ENCODE measurements at places on chromosomes 6 and 20.

- no peak overlapping the region for H3K27ac ChIP-seq
- no peaks in the 10 kb centered on the region for H3K27me3 ChIP-seq
- H3K4me3 ChIP-seq, result no peak overlapping the region
- peaks cover 23% of the 10 kb centered on the region for H3K36me3 ChIP-seq
- no peaks in the 10 kb centered on the region for H3K4me1 ChIP-seq
Observed at GRCh38 chr6:158584236-158584651, 24.4 kb downstream of the TMEM181 start.

- H3K36me3 ChIP-seq, result no peaks in the 10 kb centered on the region
- H3K4me3 ChIP-seq, result no peak overlapping the region
- DNase-seq, result no peak
- H3K27me3 ChIP-seq, result no peaks in the 10 kb centered on the region
- H3K27ac ChIP-seq, result no peak overlapping the region
Observed at GRCh38 chr6:55023230-55023629, 151.1 kb upstream of the HCRTR2 start.

GRCh38 chr6:144335914-144336313 lies 50.8 kb downstream of the UTRN start:
- DNase-seq, result no peak
- no peak overlapping the region for H3K27ac ChIP-seq
- no peaks in the 10 kb centered on the region for H3K27me3 ChIP-seq
- no peak overlapping the region for H3K4me3 ChIP-seq
- H3K36me3 ChIP-seq, result no peaks in the 10 kb centered on the region

DNA sequence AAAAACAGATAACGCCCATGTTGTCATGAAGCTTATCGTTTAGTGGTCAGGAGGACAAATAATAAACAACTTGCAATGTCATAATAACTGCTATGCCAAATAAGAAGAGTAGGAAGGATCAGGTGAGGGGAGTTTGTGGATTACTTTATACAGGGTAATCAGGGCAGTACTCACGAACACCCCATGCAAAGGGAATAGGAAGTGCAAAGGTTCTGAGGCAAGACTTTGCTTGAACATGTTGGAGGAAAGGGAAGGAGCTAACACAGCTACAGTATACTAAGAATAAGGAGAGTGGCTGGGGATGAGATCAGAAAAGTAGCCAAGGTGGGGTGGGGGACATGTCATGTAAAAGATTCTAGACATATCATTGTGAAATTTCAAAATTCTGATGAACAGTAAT lies 292.0 kb upstream of the RUNX2 start:
- H3K4me3 ChIP-seq, result no peak overlapping the region
- no peak overlapping the region for H3K27ac ChIP-seq
- no peaks in the 10 kb centered on the region for H3K4me1 ChIP-seq
- H3K36me3 ChIP-seq, result no peaks in the 10 kb centered on the region
- H3K27me3 ChIP-seq, result no peaks in the 10 kb centered on the region

- no peak for DNase-seq
- no peak overlapping the region for H3K27ac ChIP-seq
Observed at GRCh38 chr6:128738112-128738511, 144.8 kb upstream of the LAMA2 start.

GRCh38 chr6:135233686-135234491 lies 52.8 kb downstream of the MYB start:
- no peak overlapping the region for H3K27ac ChIP-seq
- no peak for DNase-seq
- no peak overlapping the region for H3K4me3 ChIP-seq
- no peaks in the 10 kb centered on the region for H3K36me3 ChIP-seq

- no peaks in the 10 kb centered on the region for H3K4me1 ChIP-seq
- no peak for DNase-seq
- no peaks in the 10 kb centered on the region for H3K36me3 ChIP-seq
- H3K27me3 ChIP-seq, result no peaks in the 10 kb centered on the region
- no peak overlapping the region for H3K4me3 ChIP-seq
- no peak overlapping the region for H3K27ac ChIP-seq
Observed at GRCh38 chr20:23629542-23630391, 8.0 kb downstream of the CST3 start.

DNA sequence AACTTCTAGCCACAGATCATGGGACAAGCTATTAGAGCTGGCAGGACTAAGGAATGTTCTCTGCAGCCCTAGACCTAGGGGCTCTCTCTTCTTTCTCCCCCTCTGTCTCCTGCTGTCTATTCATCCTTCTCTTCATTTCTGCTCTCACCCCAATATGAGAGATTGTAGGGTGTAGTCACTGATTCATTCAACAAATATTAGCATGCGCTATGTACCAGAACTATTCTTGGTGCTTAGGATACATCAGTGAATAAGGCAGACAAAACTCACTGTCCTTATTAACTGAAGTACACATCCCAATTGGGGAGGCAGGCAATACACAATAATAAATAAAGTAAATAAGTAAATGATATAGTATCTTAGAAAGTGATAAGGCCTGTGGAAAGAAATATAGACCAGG lies 14.7 kb upstream of the SIRPB2 start:
- H3K27me3 ChIP-seq, result peaks cover 44% of the 10 kb centered on the region
- H3K4me3 ChIP-seq, result no peak overlapping the region

GRCh38 chr20:23155141-23155590 lies 69.0 kb upstream of the CD93 start:
- H3K27me3 ChIP-seq, result no peaks in the 10 kb centered on the region
- no peak overlapping the region for H3K4me3 ChIP-seq
- no peaks in the 10 kb centered on the region for H3K4me1 ChIP-seq
- DNase-seq, result no peak
- H3K27ac ChIP-seq, result no peak overlapping the region

- no peak overlapping the region for H3K27ac ChIP-seq
- no peaks in the 10 kb centered on the region for H3K27me3 ChIP-seq
- DNase-seq, result no peak
- no peaks in the 10 kb centered on the region for H3K36me3 ChIP-seq
- H3K4me1 ChIP-seq, result no peaks in the 10 kb centered on the region
Observed at GRCh38 chr6:109343518-109343917, 38.7 kb downstream of the CD164 start.

GRCh38 chr6:56933650-56934049 lies 21.3 kb upstream of the BEND6 start:
- no peak overlapping the region for H3K4me3 ChIP-seq
- no peak for DNase-seq
- peaks cover 11% of the 10 kb centered on the region for H3K4me1 ChIP-seq
- no peaks in the 10 kb centered on the region for H3K36me3 ChIP-seq
- no peak overlapping the region for H3K27ac ChIP-seq

- no peak overlapping the region for H3K27ac ChIP-seq
- H3K27me3 ChIP-seq, result no peaks in the 10 kb centered on the region
- 0 out of 2 replicates have a peak, but pooled peaks cover 3% of the 10 kb centered on the region for H3K4me1 ChIP-seq
- no peak overlapping the region for H3K4me3 ChIP-seq
Observed at GRCh38 chr6:125054331-125054730, 92.1 kb downstream of the RNF217 start.

GRCh38 chr6:25874822-25875562 lies 949 bp upstream of the SLC17A3 start:
- H3K4me1 ChIP-seq, result no peaks in the 10 kb centered on the region
- no peak for DNase-seq
- no peak overlapping the region for H3K27ac ChIP-seq
- H3K36me3 ChIP-seq, result no peaks in the 10 kb centered on the region

GRCh38 chr6:92723390-92723931 lies 695.9 kb downstream of the EPHA7 start:
- H3K4me3 ChIP-seq, result no peak overlapping the region
- H3K27me3 ChIP-seq, result no peaks in the 10 kb centered on the region
- H3K36me3 ChIP-seq, result no peaks in the 10 kb centered on the region
- no peak for DNase-seq
- no peaks in the 10 kb centered on the region for H3K4me1 ChIP-seq

DNA sequence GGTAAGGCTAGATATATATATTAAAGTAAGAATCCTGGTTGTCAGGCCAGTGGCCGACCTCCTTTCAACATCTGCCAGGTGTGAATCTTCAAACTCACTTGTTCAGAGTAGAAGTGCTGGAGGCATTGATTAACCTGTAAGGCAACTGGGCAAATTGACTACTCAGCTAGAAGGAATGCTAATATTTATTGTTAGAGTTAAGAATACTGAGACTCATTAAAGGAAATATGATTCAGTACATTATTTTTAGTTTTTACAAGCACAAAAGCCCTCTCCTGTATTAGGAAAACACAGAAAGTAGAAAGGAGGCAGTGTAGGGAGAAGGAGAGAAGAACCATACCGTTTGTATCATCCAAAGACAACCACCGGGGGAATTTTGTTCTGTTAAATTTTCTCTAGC lies 53.5 kb downstream of the RIPOR2 start:
- no peak overlapping the region for H3K27ac ChIP-seq
- DNase-seq, result no peak
- no peaks in the 10 kb centered on the region for H3K4me1 ChIP-seq
- no peaks in the 10 kb centered on the region for H3K36me3 ChIP-seq
- no peak overlapping the region for H3K4me3 ChIP-seq
